Cardiac ventricle fibroblast (primary cell): ENCODE measurements at places on chromosomes 1 and 21. TPM values are rescaled to one million over a fixed set of nuclear protein-coding genes. Genes with fewer than 3 reads are reported as not detected.

The NBPF3 gene
- total RNA-seq, result 6.8 and 8.8 TPM in 2 replicates

The ADAR gene
- 76.1 and 84.8 TPM in 2 replicates for total RNA-seq

The MTF2 gene
- total RNA-seq, result 4.1 and 4.2 TPM in 2 replicates

The VASH2 gene
- 0.54 and 0.56 TPM in 2 replicates for total RNA-seq

The RAB25 gene
- total RNA-seq, result not detected in 2 replicates

The F13B gene
- total RNA-seq, result not detected in 2 replicates

The ALPL gene
- total RNA-seq, result 98.3 and 104 TPM in 2 replicates

The GPR37L1 gene
- total RNA-seq, result not detected in 2 replicates

The FMO2 gene
- 97.5 and 98.5 TPM in 2 replicates for total RNA-seq

The ITLN2 gene
- not detected in 2 replicates for total RNA-seq

The DISP3 gene
- total RNA-seq, result 0.05 and 0.12 TPM in 2 replicates

The USP25 gene
- total RNA-seq, result 13.4 and 22.6 TPM in 2 replicates

The PPT1 gene
- total RNA-seq, result 37.6 and 45.7 TPM in 2 replicates

The C1orf185 gene
- total RNA-seq, result not detected in 2 replicates

The CNKSR1 gene
- 0.81 TPM in 1 of 2 replicates, not detected in the other for total RNA-seq

The CCDC17 gene
- total RNA-seq, result 0.10 and 1.00 TPM in 2 replicates

The BTBD19 gene
- total RNA-seq, result 5.1 and 7.8 TPM in 2 replicates

The PLCH2 gene
- not detected in 2 replicates for total RNA-seq

The NBPF10 gene
- 1.3 and 1.9 TPM in 2 replicates for total RNA-seq

The CCDC27 gene
- total RNA-seq, result not detected in 2 replicates

The PLA2G2D gene
- not detected in 2 replicates for total RNA-seq

The WNT2B gene
- 1.9 and 3.3 TPM in 2 replicates for total RNA-seq

The PTAFR gene
- total RNA-seq, result not detected in 2 replicates

The COL16A1 gene
- 92.6 and 160 TPM in 2 replicates for total RNA-seq

The WDR64 gene
- not detected in 2 replicates for total RNA-seq

The SHCBP1L gene
- total RNA-seq, result 0.05 TPM in 1 of 2 replicates, not detected in the other

The MEX3A gene
- total RNA-seq, result 0.62 and 3.9 TPM in 2 replicates

The TMOD4 gene
- 1.1 TPM in 1 of 2 replicates, not detected in the other for total RNA-seq

The TMEM52 gene
- total RNA-seq, result 13.5 TPM in 1 of 2 replicates, not detected in the other

The C1orf53 gene
- total RNA-seq, result 5.1 and 15.4 TPM in 2 replicates

The RBM11 gene
- total RNA-seq, result not detected in 2 replicates

The EFNA3 gene
- 1.2 and 1.8 TPM in 2 replicates for total RNA-seq

The SYT2 gene
- total RNA-seq, result not detected in 2 replicates

The TMEM240 gene
- total RNA-seq, result 1.2 and 5.8 TPM in 2 replicates
